Globus pallidus (tissue), 1 donor: ENCODE measurements at places on chromosomes 5 and 9.
A peak's percentile ranks its signal among the peaks of the same experiment; 100 is the strongest.

- DNase-seq: peak; percentile 71
These were observed 173.9 kb downstream of the C9orf50 start for GRCh38 chr9:129446828-129447550.

DNA sequence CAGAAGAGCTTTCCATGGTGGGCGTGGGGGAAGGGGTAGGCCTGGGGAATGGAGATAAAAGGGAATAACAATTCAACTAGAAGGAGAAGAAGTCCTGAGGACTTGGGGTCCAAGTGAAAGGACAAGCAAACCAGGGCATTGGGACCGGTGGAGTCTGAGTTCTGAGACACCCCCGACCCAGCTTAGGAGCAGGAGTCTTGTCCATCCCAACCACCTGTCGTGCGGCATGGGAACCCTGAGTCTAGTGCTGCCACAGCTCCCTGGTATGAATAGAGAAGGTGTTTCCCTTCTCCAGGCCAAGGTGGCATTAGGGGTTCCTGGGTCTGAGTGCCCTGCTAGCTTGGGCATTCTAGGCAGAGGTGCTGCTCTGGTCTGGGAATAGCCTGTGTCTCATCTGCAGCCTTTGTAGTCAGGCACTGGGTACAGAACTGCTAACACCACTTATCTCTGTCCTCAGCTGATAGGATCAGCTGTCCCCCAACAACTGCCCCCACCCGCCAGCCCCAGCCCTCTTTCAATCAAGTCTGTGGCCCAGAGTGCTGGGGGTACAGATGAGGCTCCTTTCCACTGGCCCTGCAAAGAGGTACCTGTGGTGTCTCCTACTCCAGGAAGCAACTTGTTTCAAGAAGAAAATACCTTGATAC, 9.9 kb downstream of the HNRNPAB start:
- DNase-seq: no peak

DNA sequence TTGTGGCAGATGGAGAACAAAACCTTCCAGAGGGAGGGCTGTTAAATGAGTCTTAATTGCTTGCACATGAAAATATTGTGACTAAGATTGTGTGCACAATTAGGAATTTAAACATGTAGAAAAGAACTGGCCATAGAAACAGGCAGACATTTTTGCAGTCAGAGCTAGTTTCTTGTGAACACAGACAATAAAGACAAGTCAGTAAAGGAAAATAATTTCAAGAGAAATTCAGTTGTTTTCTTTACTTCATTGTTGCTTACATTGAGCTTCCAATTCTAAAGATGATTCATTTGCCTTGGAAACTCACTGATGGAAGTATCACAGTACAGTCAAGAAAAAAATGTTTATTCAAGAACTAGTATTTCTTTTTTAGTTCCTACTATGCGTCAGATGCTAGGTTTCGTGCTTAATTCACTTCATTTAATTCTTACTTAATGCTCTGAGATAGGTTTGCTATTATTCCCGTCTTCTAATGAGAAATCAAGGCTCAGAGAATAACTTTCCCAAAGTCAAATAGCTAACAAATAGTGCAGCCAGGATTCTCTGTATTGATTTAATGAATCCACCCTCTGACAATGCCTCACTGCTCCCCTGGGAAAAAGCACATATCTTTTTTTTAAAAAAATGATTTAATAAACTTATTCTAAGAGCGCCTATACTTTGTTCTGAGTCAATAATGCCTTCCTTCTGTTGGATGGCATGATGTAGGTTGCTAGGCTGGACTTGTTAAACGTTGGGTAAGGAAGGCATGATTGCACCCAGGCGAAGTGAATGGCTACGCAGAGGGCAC, 581.4 kb downstream of the RAB3C start:
- DNase-seq: no peak

- DNase-seq: no peak
These were observed 74.9 kb upstream of the CACNA1B start for GRCh38 chr9:137802521-137803243.

- DNase-seq: no peak
These were observed 2.1 kb downstream of the DHX29 start for GRCh38 chr5:55305345-55305744.

- no peak for DNase-seq
These were observed 20.1 kb upstream of the NSMF start for GRCh38 chr9:137478962-137479861.

DNA sequence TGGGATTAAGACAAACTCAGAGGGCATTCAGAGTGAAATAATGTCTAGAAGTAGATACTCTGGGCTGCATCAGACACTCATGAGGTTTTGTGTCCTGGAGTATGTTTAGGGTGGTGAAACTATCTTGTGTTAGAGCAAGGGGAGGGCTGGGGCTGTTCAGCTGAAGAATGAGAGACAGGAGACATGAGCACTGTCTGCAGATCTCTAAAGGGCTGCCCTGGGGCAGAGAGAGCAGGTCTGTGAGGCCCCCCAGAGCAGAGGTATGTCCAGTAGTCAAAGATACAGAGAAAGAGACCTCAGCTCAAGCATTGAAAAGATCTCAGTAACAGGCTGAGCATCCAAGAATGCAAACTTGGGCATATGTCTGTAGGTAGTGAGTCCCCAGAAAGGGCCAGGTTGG, 45.9 kb upstream of the SHB start:
- DNase-seq: no peak

DNA sequence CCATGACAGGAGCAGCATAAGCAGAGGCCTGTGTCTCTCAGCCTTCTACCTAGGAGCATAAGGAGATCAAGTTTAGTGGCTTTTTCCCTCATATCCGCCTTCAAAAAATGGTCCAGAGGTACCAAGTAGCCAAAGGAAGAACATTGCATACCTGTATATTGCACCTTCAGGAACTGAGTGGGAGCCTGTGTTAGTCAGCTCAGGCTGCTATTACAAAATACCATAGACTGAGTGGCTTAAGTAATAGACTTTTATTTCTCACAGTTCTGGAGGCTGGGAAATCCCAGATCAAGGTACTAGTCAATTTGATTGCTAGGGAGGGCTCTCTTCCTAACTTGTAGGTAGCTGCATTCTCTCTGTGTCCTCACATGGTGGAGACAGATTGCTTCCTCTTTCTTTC, 597.4 kb upstream of the PTGER4 start:
- DNase-seq: no peak

GRCh38 chr9:87699835-87700234, 26.1 kb upstream of the CTSL start:
- no peak for DNase-seq

- no peak for DNase-seq
These were observed 315.3 kb upstream of the RPS23 start for GRCh38 chr5:82593481-82593880.

- DNase-seq: no peak
These were observed 34.2 kb upstream of the CHD1 start for GRCh38 chr5:98963019-98963418.

DNA sequence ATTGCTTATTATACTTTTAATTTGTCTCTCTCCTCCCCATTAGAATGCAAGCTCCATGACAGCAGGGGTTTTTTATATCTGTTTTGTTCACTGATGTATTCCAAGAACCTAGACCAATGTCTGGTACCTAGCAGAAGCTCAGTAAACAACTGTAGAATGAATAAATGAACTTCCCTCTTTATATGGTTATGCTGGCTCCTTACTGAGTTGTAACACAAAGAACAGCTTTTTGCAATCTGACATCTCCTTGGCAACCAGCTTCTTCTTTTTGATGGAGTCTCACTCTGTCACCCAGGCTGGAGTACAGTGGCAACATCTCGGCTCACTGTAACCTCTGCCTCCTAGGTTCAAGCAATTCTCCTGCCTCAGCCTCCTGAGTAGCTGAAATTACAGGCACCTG, 13.6 kb downstream of the TRMO start:
- DNase-seq: no peak

DNA sequence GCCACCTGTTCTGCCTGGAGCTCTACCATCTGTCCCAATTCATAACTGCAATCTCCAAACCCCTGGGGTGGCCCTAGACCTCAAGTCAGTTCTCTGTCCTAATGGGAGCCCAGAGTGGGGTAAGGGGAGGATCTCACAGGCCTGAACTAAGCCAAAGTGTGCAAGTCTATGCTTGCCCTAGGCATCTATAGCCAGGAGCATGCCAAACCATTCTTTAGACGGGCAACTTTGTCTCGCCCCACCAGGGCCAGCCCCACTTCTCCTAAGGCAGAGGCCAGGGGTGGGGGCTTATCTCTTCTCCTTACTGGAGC, 3.3 kb downstream of the ACSL6 start:
- no peak for DNase-seq

DNA sequence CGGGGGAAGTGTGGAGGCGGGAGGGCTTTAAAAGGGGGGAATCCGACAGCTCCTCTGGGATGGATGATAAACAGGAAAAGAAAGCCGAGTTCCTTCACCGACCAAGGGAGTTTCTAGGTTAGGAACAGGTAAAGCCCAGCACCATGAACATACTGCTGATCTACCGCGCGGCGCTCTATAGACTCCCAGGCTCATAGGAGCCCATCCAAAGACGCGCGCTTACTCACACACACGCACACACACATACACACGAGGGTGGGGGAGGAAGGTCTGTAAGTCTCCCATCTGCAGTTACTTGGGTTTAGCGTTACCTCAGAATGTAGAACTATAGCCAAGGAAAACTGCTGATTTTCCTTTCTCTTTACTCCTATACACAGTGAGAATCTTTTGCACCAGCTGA, 2.6 kb upstream of the GABRB2 start:
- no peak for DNase-seq

DNA sequence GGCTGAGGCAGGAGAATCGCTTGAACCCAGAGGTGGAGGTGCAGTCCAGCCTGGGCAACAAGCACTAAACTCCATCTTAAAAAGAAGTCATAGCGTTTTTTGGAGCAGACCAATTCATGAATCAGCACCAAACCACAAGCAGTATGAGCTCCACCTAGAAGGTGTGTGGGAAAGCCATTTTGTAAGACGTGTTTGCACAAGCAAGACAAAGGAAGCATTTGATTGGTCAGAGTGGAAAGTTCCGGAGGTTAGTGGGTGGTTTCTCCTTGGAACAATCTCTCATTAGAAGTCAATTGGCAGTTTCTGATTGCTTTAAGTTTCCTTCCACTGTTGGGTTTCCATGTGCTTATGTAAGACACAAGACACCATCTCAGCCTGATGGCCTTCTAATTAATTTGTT, 5.0 kb downstream of the SRD5A1 start:
- DNase-seq: no peak

GRCh38 chr5:169695025-169695625, 58.0 kb downstream of the DOCK2 start:
- no peak for DNase-seq

DNA sequence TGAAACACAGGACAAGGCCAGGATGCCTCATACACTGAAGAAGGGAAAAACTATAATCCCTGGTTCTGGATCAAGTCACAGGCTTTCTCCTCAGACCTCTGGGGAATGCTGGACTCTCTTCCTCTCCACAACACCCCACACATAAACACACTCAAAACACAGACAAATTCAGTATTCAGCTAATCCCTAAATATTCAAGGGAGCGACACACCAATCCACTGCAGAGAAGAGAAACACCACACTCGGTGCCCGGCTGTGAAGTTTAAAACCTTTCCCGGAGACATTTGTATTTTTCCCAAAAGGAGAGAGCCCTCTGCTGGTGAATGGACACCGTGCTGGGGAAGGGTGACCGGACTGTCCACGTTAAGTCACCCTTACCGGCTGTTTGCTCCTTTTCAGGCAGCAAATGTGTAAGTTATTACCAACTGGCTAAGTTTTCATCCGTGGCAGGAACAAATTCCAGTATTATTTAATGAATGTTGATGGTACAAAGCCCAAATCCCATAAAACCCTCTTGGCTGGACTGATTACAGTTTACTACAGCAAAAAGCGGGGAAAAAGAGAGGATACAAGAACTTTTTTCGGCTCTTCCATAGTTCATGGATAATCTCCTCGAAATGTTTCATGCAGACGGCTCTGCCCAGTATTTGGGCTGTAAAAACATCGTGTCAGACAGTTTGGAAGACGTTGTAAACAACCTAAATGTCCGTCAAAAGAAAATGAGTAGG, 130.9 kb upstream of the SLC30A5 start:
- DNase-seq: peak; percentile 68

GRCh38 chr9:126009047-126009446, 261.9 kb downstream of the PBX3 start:
- DNase-seq: no peak

DNA sequence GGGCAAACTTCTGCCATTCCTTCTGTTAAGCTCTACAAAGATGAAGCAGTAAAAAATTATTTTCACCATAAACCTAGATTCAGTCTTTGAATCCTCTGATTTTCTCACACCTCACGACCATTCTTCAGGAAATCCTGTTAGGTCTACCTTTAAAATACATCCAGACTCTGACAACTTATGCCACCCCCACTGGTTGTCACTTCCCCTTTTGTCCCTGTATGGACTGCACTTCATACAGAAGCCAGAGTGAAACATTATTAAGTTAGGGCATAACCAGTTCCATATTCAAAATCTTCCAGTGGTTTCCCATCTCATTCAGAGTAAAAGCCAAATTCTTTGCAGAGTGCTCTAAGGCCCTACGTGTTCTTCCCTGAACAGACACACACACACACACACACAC, 499.8 kb downstream of the RASEF start:
- DNase-seq: no peak

GRCh38 chr5:172748341-172748843, 22.6 kb downstream of the DUSP1 start:
- DNase-seq: no peak

GRCh38 chr9:35726931-35727330, 5.1 kb downstream of the TLN1 start:
- no peak for DNase-seq

GRCh38 chr5:53892224-53892623, 331.8 kb downstream of the NDUFS4 start:
- no peak for DNase-seq

DNA sequence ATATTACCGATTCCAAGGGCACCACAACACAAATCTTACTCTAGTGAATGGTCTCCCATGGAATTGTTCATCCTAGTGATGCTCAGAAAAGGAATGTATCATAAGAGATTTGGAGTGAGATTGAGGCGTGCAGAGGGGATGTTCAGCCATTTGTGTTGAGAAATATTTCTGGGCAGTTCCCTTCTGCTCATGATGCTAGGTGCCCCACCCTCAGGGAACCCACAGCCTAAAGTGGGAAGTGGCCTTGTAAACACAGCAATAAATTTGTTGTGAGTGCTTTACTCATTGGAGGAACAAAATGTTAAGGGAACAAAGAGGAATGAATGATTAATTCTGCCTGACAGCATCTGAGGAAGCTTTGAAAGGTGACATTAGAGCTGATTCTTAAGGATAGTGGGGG, 129.9 kb downstream of the TLE4 start:
- peak; percentile 13 for DNase-seq
